Bronchial epithelial cell (primary cell): ENCODE measurements at places on chromosomes 4 and X.

DNA sequence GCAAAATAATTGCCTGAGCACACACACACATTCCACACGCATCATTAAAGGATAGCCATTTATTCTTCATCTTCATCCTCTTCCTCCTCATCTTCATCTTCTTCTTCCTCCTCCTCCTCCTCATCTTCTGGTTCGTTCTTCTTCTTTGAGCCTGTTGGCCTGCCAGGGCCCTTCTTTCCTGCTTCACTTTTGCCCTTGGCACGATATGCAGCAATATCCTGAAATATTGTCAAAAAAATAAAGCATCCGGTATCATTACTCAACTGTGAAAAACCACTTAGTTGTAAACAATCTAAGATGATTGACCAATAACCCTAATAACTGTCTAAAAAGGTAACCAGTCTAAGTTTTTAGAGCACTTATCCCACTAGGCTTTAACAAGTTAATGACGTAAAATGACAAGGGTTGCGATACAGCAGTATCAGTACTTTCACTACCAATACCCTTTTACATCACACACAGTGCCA, 2.1 kb downstream of the HMGB2 start:
- DNase-seq, result peak; percentile 25

DNA sequence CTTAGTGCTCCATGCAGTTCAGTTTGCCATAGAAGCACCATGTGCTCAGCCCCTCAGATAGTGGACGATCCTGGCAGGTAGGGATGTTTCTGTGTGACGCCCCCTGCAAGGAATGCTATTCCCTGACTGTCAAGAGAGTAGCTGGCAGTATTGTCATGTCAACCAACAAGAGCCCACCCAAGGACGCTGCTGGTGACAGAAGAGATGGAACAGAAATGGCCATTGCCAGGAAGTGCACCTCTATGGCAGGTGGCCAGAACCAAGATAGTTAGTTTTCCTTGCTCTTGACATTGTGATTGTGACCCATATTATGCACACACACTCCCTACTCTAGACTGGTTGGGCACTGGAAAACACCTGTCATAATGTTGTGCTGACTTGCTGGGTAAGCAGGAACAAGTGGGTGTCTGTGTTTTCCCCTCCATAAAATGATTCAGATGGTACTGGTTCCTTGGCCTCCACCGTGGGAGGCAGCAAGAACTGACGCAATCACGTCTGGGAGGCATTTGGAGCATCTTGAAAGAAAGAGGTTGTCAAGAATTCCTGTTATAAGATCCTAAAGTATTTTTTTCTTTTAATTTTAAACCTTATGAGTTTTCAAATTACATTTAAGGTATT, 507.9 kb downstream of the MID1IP1 start:
- peak; percentile 19 for DNase-seq

DNA sequence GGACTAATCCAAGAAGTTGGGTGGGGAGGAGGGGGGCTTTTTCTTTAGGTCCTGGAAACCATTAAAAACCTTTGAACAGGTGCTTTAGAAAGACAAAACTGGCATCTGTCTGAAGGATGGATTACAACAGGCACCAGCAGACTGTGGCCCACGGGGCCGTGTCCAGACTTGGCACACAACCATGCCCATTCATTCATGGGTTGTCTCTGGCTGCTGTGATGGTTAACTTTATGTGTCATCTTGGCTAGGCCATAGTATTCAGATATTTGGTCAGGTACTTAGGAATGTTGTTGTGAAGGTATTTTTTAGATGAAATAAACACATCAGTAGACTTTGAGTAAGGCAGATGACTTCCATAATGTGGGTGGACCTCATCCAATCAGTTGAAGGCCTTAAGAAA, 45.5 kb downstream of the TBL1X start:
- DNase-seq, result no peak

DNA sequence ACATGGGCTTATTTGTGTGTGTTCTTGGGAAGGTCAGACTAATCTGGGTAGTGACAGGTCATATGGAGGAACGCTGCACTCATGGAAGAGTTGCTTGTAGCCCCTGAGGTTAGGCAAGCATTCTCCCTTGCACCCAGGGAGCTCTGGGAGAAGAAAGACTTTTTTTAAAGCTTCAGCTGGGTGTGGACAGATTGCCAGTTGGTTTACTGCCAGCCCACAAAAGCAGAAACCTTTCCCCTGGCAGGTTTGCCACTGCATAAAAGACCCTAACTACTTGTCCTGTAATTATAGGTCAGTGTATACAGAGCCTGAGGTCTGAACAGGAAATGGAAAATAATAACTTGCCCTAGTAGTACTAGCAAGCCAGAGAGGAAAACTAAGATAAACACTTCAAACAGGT, 7.4 kb upstream of the NFKB1 start:
- no peak for DNase-seq

DNA sequence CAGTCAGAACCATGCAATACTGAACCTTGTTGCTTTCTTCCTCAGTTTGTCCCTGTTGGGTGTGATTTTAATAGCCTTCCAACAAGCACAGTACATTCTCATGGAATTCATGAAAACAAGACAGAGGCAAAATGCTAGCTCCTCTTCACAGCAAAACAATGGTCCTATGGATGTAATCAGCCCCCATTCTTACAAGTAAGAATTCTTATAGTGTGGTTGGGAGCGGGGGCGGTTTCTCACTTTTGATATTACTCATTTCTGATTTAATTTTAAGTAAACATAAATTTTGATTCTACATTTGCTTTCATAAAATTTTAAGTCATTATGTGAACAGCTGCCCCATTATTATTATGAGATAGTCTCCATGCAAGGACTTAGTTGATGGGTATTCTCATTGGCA, 80.8 kb upstream of the TLR2 start:
- DNase-seq, result no peak

- DNase-seq, result no peak
Observed at GRCh38 chrX:71082124-71082647, 13.5 kb upstream of the FOXO4 start.

DNA sequence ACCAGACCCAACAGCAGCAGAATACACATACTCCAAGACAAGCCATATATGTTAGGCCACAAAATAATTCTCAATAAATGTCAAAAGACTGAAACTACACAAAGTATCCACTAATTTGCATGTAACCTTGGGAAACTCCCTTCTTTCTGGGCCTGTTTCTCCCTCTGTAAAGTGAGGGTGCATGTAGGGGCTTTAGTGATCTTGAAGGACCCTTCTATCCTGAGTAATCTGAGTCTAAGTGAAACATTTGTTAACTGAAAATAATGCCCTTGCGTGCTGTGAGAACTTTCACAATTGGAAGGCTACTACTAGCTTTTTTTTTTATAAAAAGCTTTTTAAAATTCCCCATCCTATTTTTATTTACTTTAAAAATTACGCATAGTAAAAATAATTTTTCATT, 125.2 kb downstream of the NEXMIF start:
- DNase-seq, result no peak

GRCh38 chrX:39730662-39731329, 367.0 kb downstream of the BCOR start:
- peak; percentile 27 for DNase-seq

DNA sequence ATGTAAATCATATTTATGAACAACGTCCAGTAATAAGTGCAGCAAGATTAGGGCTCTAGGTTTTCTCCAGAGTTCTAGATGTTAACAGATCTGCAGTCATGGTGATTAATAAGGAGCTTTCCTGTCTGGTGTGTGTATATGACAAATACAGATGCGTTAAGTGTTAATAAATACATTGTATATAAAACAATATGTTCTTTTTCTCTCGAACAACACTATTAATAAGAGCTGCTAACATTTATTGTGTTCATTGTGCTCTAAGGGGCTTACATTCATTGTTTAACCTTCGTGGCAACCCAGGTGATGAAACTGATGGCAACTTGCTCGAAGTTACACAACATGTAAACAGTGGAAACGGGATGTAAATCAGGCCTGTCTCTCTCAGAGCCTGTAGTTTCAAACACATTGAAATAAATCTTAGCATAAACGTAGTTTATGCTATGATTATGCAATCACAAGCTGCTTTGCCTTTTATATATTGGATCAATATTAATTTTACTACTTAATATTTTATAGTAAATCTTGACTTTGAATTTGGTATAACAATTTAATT, 547 bp upstream of the CLGN start:
- DNase-seq, result peak; percentile 45

DNA sequence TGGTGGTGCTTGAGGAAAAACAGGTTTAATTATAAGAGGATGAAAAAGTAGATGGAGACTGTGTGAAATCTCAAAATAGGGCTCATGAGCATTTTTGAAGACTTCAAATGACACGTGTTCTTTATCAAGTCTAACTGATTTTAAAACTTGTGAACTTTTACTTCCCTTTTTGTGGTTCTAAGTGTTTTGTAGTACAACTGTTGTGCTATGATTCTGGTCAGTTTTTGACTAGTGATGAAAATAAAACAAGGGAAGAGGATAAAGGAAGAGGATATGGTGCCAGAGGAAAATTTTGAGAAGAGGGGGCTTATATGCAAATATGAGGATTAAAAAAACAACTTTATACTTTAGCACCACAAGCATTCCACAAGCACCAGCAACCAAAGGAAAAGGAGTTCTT, 644.0 kb downstream of the RPA4 start:
- DNase-seq, result no peak

- DNase-seq, result no peak
Observed at GRCh38 chr4:80500613-80501012, 165.1 kb downstream of the CFAP299 start.

- DNase-seq, result no peak
Observed at GRCh38 chrX:102593367-102593766, 5.9 kb upstream of the ARMCX5 start.

DNA sequence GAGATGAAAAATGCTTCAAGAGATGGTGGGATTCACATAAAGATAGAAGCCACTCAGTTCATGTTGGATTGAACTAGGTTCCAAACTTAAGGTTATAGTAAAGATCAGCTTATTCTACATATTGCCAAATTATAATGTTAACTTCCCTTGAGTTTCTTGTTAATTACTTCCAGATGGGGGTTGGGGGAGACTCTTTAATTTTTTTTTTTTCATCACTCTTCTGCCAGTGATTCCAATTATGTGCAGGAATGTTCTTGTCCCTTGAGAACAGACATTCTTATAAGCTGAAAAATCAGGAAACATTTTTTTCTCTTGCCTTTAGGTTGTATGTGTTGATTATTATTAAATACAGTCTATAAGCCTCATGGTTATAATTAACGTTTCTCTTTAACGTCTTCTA, 30.0 kb downstream of the MND1 start:
- DNase-seq, result no peak

GRCh38 chr4:152052451-152053057, 291.7 kb upstream of the GATB start:
- no peak for DNase-seq

DNA sequence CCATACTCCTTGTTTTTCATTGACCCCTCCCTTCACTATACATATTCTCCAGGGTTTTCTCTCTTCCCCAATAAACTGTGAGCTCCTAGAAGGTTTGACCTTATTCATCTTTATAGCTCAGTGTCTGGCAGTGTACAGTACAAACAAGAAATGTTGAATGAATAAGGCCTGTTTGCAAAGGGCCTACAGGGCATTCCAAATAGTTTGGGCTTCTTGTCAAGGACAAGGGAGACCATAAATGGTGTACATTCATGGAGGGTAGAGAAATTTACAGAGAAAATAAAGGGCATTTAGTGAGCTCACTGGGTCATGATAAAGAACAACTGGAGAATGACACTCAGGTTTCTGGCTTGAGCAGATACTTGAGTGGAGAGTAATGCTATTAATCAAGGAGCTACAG, 47.5 kb upstream of the EIF1AX start:
- DNase-seq, result no peak

- no peak for DNase-seq
Observed at GRCh38 chr4:25900310-25900709, 13.7 kb upstream of the SMIM20 start.

GRCh38 chr4:98027827-98028226, 115.4 kb downstream of the STPG2 start:
- peak; percentile 85 for DNase-seq

DNA sequence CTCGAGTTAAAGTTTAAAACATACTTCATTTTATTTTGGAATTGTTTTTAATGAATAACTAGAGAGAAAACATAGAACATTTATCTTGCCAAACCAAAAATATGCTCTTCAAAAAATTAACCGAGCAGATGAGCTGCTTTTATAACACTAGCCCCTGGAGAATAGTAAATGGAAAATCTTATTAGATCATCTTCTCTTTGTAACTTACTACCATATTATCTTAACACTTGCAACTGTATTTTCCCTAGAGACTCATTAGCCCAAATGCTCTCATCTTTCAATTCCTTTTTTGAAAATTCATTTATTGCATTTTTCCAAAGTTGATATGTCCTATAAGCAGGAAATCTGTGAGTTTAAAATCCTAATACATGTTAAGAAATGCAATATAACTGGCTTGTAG, 143.3 kb downstream of the CAMK2D start:
- DNase-seq, result no peak

DNA sequence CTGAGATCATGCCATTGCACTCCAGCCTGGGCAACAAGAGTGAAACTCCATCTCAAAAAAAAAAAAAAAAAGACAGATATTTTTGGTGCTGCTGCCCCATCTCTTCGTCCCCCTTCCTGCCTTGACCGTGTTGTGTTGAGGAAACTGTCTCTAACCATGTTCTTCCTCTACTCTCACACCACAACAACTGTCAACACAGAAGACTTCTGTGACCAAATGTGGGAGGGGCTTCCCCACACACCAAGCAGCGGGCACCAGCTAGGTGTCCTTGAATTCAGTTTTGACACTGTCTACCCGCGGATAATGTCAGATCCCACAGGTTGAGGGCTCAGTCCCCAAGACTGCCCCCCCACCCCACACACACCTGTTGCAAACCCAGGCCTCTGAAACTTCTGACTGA, 104.7 kb upstream of the BCOR start:
- no peak for DNase-seq

GRCh38 chr4:155694100-155694785, 27.6 kb downstream of the GUCY1A1 start:
- DNase-seq, result no peak
